ENCODE measurements at places on chromosomes 7 and 10.
A peak's percentile ranks its signal among the peaks of the same experiment; 100 is the strongest.

DNA sequence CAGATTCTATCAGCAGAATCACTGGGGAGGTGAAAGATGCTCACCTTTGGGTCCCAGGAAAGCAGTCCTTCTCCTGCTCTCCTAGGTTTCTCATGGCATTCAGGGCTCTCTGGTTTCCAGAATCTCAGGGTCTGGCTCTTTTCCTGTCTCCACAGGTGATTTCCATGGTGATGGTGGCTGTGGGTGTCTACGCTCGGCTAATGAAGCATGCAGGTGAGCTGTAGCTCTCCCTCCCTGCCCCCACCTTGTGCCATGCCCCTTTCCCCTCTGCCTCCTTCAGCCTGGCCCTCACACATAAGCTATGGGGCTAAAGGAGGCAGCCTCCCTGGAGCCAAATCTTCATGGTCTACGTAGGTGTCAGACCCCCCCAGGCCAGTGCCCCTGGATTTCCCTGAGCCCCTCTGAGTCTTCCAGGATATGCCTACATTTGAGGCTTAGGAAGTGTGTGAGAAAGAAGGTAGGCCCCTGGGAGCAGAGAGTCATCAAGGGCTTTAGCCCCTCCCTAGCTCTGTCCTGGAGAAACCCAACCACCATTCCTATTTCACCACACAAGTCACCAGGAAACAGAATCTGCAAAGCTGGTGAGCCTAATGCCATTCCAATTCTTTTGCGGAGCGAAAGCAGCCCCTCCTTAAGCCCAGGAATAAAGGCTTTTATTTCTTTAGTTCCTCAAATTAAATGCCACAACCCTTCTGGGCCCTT, 17.2 kb downstream of the TSPAN33 start:
- DNase-seq, result no peak

DNA sequence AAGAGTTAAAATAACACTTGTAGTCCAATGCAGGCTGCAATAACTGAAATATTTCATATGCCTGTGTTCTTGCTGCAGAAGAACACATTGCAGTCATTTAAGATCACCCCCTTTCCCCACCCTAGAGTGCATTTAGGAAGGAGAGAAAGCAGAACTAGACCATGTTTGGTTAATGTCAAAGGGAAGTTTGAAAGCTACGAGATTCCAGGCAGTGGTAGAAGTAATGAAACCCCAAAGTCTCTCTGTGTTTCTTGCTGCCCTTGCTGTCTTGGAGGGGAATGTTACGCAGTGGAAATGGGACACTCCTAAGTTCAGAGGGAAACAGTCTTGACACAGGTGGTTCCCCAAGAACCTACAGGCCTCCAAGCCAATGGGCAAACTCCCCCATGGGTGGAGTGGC, 242.9 kb downstream of the PTEN start:
- DNase-seq, result no peak

DNA sequence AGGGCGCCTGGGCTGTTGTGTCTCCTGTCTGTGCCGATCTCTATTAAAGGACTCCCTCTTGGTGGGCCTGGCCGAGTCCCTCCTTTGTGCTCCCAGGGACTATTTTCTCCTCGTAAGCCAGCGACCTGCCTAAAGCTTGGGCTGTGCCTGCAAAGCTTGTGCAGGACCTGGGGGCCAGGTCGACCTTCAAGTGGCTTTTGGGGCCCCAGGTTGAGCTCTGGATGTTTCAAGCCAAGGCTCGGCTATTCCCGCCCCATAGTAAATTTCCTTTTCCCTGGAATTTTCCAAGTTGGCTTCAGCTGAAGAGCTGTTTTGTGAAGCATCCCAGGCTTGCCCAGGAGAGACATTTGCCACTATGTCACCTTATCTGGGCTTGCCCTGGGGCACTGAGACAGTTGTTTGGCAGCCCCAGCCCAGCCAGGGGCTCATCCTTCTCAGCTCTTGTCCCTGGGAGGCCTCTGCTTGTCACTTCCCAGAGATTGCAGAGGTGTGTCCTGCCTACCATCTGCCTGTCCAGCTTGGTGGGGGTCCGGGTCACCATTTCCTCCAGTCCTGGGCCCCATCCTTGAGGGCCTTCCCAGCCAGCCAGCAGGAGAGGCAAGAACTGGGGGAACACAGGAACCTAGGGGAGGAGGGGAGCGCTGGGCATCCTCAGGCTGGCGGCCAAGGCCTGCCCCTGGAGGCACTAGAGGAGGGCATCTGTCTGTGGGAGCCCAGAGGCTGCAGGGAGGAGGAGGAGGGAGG, 20.2 kb downstream of the ZMIZ2 start:
- no peak for DNase-seq

- DNase-seq, result no peak
These were observed 99.3 kb downstream of the DGKI start for GRCh38 chr7:137747359-137748031.

DNA sequence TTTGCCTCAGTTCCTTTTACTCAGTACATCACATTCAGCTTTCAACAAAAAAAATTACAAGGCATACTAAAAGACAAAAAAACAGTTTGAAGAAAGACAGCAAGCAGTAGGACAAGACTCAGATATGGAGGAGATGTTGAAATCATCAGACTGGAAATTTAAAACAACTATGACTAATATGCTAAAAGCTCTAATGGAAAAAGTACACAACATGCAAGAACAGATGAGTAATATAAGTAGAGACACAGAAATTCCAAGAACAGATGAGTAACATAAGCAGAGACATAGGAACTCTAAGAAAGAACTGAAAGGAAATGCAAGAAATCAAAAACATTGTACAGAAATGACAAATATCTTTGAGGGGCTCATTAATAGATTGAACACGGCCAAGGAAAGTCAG, 402.6 kb downstream of the NEBL start:
- DNase-seq, result no peak

DNA sequence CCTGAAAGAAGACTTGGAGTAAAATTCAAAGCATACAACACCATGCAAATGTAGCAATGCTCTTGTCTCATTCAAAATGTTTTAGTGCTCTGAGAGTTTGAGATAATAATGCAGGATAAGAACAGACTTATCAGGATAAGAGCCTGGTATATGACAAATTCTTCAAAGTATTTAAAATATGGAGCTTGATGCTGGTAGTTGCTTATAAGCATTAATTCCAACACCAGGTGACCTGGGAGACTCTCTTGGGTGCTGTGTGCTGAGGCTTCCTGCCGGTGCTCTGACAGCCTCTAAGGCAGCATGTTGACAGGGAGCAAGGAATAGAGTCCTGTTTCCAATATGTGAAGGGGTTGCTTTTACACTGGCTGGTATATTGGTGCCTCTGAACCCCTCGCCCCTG, 34.8 kb upstream of the SLC26A5 start:
- DNase-seq, result no peak

- peak; percentile 44 for DNase-seq
These were observed 461 bp upstream of the FIGNL1 start for GRCh38 chr7:50450590-50451032.

DNA sequence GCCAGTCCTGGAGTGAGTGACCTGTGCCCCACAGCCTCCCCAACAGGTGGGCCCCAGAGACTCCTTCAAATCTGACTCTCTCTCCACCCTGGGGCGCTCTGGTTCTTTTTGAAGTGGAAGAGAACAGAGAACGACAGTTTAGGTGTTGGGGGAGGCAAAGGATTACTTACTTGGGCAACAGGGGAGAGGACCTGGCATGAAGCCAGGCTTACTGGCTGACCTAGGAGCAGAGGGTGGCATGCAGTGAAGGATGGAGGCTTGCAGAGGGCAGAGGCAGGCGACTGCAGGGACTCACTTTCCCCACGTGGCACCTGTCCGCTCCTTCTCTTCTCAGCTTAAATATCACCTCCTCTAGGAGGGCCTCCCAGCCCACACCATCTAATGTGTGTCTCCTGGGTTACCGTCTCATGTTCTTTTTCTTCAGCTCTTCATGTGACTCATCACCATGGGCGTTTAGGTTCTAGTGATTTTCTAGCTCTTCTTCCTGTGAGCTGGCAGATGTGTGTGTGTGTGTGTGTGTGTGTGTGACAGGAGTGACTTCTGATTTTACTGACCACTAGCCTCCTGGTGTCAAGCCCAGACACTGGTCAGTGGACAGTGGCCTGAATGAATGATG, 15.5 kb downstream of the LZTS2 start:
- DNase-seq, result peak; percentile 33

DNA sequence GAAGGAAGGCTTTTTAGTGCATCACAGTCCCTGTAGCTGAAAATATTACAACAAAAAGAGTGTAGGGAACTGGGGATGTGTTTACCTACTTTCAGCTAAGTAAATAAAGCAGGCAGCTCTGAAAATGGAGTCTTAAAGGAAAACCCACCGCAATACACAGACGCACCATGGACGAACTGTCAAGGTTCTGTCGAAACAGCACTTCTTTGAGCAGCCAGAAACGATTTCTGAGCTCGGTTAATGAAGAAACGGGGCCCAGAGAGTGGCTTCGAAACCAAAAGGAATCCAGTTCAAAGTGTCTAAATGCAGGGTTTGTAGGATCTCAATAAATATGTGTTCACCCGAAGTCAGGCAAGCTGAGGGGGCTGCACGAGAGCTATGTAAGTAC, 275.4 kb upstream of the NEBL start:
- no peak for DNase-seq

GRCh38 chr10:81784111-81784597, 90.8 kb upstream of the NRG3 start:
- no peak for DNase-seq

DNA sequence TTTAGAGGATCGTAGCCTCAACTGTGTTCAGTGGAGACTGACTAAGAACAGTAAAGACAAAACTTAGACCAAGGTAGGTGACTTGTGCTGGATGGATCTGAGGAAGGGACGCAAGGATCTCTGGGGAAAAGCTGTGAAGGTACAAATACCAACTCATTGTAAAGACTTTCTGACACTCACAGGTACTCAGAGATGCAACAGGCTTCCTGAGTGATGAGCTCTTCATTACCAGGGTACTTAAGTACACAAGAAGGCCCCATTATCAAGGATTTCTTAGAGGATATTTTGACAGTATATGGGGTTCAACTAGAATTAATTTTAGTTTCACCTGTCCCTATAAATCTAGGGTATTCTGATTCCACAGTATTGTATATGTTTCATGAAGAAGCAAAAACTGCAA, 440.7 kb downstream of the PLXDC2 start:
- DNase-seq, result no peak

DNA sequence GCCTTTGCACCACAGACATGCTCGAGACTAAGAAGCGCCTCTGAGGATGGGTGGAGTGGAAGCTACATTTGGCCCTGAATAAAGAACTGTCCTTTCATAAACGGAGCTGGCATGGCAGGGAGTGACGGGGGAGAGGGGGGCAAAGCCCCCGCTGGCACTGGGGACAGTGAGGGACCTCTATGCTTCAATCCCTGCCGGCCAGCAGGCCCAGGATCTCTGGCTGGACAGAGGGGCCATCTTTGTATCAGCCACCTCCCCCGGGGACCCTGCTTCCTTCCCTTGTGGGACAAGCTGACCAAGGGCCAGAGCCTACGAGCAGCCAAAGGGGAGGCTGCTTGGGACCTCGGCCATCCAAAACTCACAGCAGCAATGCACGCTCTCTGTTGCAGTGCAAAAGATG, 28.2 kb upstream of the ECHDC3 start:
- DNase-seq, result no peak

DNA sequence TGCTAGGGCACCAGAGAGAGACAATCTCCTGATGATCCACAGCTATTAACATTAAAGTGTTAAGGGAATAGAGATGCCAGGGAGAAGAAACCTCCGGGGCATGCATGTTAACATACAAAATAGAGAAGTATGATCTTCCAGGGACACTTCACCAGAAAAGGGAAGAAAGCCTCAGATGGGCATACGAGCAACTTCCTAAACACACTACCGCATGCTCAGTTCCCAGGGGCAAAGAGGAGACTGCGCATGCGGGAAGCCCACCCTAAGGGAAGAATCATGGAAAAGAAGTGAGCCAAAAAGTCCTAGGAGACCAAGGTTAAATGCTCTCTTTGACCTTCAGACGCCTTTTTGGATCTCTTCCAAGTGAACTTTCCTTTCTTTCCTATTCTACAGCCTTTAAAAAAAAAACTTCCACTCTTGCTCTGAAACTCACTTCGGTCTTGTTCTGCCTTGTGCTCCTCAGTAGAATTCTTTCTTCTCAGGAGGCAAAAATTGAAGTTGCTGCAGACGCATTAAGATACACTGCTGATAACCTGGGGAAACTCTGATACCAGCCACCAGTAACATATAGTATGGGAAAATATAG, 1211.3 kb downstream of the REEP3 start:
- DNase-seq, result no peak

DNA sequence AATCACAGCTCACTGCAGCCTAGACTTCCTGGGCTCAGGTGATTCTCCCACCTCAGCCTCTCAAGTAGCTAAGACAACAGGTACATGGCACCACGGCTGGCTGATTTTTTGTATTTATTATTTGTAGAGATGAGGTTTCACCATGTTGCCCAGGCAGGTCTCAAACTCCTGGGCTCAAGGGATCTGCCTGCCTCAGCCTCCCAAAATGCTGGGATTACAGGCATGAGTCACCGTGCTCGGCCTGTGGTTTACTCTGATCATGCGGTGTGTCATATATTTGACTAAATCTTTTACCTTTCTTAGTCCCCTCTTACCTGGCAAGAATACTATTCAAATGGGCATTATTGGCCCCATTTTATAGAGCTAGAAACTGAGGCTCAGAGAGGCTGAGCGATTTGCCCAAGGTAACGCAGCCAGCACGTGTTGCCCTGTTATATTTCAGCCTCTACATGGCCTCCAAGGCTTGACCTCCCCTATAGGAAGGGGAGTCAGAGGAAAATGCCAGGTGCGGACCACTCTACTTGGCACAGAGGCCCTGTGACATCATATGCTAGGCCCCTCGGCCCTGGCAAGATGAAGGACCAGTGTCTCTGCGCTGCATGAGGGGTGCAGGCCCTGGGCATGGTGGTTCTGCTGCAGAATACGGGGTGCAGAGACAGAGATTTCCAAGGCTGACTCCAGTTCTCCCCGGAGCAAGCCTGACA, 8.2 kb downstream of the ZCCHC24 start:
- no peak for DNase-seq

DNA sequence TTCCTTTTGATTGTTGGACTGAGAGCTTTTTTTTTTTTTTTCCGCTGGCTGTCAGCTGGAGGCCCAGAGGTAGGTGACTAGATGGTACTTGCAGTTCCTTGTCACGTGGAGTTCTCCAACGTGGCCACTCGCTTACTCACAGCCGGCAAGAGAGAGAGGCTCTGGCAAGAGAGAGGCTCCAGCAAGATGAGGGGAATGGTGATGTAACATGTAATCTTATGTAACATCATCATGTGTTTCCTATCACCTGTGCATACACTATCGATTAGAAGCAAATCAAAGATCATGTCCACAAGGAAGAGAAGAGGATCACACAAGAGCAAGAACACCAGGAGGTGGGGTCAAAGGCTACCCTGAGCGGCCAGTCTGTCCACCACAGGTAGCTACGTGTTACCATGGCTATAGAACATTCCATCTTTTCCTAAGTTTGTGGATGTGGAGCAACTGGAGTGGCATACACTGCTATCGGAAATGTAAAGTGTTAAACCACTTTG, 4.0 kb upstream of the BORCS7 start:
- DNase-seq, result no peak

- DNase-seq, result peak; percentile 69
These were observed 102.8 kb downstream of the PIP4K2A start for GRCh38 chr10:22611425-22612115.

GRCh38 chr10:106631016-106631702, 533.3 kb downstream of the SORCS1 start:
- DNase-seq, result no peak
